ENCODE measurements at places on chromosomes 2 and 18.

DNA sequence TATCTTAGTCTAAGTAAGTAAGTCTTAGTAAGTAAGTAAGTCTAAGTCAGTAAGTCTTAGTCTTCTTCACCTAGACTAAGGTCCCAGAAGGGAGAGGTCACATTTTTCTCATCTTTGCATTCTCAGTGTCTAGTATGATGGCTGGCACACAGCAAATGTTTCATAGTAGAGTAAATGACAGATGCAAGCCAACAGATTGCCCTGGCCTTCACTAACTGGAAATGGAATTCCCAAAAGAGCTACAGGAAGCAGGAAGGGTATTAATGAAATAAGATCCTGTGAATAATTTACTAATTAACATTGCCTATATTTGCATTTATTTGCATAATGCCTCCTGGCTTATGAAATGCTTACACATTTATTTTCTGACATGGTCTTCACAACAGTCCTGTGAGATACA, 221.6 kb downstream of the RAD51AP2 start:
- H3K36me3 ChIP-seq, result no peaks in the 10 kb centered on the region
- no peaks in the 10 kb centered on the region for H3K4me1 ChIP-seq
- no peak overlapping the region for H3K27ac ChIP-seq
- DNase-seq, result no peak

DNA sequence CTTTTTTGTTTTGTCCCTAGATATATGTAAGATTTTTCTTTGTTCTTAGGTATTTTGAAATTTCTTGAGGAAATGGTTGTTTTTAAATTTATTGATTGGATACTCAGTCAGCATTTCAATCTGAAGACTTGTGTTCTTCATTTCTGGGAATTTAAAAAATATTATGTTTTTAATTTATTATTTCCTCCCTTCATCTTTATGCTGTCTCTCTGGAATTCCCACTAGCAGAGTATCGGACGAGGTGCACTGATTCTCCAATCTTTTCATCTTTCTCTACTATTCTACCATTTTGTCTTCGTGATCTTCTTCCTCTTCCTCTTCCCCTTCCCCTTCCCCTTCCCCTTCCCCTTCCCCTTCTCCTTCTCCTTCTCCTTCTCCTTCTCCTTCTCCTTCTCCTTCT, 12.3 kb downstream of the SCTR start:
- H3K4me1 ChIP-seq, result no peaks in the 10 kb centered on the region
- H3K4me3 ChIP-seq, result no peak overlapping the region
- no peak overlapping the region for H3K27ac ChIP-seq
- H3K27me3 ChIP-seq, result no peaks in the 10 kb centered on the region

- H3K4me3 ChIP-seq, result no peak overlapping the region
- H3K27me3 ChIP-seq, result no peaks in the 10 kb centered on the region
- DNase-seq, result no peak
- peaks cover 14% of the 10 kb centered on the region for H3K4me1 ChIP-seq
- no peak overlapping the region for H3K27ac ChIP-seq
Observed at GRCh38 chr2:20227894-20228505, 3.1 kb upstream of the SDC1 start.

- DNase-seq, result no peak
- no peak overlapping the region for H3K4me3 ChIP-seq
- no peak overlapping the region for H3K27ac ChIP-seq
Observed at GRCh38 chr2:236656721-236657120, 87.1 kb downstream of the ACKR3 start.

DNA sequence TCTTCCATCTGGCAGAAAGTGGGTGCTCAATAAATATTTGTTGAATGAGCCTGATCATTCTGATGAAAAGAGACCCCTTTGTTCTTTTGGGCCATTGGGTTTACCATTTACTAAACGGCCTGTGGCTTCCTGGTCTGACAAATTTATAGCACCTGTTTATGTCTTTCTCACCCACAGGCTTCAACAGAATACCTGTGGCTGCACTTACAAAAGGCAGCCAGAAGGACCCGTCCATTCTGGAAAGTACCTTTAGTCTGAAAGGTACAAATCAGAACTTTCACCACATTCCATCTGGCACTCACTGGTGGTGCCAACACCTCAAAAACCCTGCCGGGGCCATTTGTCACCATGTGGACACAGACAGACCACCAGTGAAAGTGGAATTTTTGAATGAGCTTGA, 167.5 kb downstream of the ETAA1 start:
- no peaks in the 10 kb centered on the region for H3K27me3 ChIP-seq
- no peaks in the 10 kb centered on the region for H3K36me3 ChIP-seq
- H3K4me3 ChIP-seq, result no peak overlapping the region
- no peak overlapping the region for H3K27ac ChIP-seq
- H3K4me1 ChIP-seq, result 0 out of 2 replicates have a peak, but pooled peaks cover 3% of the 10 kb centered on the region
- DNase-seq, result no peak

GRCh38 chr2:7089898-7090510, 172.8 kb downstream of the RNF144A start:
- H3K27ac ChIP-seq, result no peak overlapping the region
- no peak overlapping the region for H3K4me3 ChIP-seq
- H3K36me3 ChIP-seq, result no peaks in the 10 kb centered on the region
- no peaks in the 10 kb centered on the region for H3K27me3 ChIP-seq
- DNase-seq, result no peak

DNA sequence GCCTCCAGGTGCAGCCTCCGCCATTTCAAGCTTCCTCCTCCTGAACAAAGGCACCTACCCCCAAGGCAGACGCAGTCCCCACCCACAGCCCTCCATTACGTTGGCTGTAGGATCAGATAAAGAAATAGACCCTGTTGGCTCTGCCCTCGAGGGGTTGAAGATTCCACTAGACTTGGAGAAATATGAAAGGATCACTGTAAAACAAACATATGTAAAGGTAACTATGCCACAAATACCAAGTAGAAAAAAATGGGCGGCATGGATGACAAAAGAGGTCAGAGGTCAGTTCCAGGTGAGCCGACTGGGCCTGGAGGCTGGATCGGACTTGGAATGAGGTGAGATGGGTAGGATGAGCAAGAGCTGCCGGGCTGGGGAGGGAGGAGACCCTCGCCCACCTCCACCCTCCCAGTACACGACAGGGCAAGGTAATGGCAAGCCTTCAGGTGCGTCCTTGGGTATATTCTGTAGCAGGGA, 84.8 kb upstream of the POMC start:
- H3K4me3 ChIP-seq, result peak overlapping the region; percentile 48
- H3K4me1 ChIP-seq, result peaks cover 31% of the 10 kb centered on the region

GRCh38 chr18:8979258-8979988, 123.1 kb upstream of the NDUFV2 start:
- no peaks in the 10 kb centered on the region for H3K36me3 ChIP-seq
- no peak for DNase-seq
- peaks cover 18% of the 10 kb centered on the region for H3K4me1 ChIP-seq
- H3K4me3 ChIP-seq, result no peak overlapping the region
- peak overlapping the region; percentile 34 for H3K27ac ChIP-seq
- H3K27me3 ChIP-seq, result no peaks in the 10 kb centered on the region

- H3K27ac ChIP-seq, result no peak overlapping the region
- H3K36me3 ChIP-seq, result no peaks in the 10 kb centered on the region
- H3K27me3 ChIP-seq, result no peaks in the 10 kb centered on the region
- H3K4me1 ChIP-seq, result 0 out of 2 replicates have a peak, but pooled peaks cover 4% of the 10 kb centered on the region
- no peak overlapping the region for H3K4me3 ChIP-seq
- DNase-seq, result no peak
Observed at GRCh38 chr2:12970861-12971260, 254.1 kb downstream of the TRIB2 start.

- no peaks in the 10 kb centered on the region for H3K4me1 ChIP-seq
- H3K4me3 ChIP-seq, result no peak overlapping the region
- H3K27ac ChIP-seq, result no peak overlapping the region
Observed at GRCh38 chr2:119786295-119786694, 26.6 kb downstream of the PTPN4 start.

GRCh38 chr2:97963079-97963406, 32.7 kb downstream of the TMEM131 start:
- H3K4me1 ChIP-seq, result peaks cover 10% of the 10 kb centered on the region
- H3K27ac ChIP-seq, result no peak overlapping the region
- no peaks in the 10 kb centered on the region for H3K36me3 ChIP-seq
- H3K27me3 ChIP-seq, result no peaks in the 10 kb centered on the region

GRCh38 chr18:58533766-58534165, 95.1 kb downstream of the ALPK2 start:
- no peak for DNase-seq
- H3K27ac ChIP-seq, result no peak overlapping the region
- H3K4me1 ChIP-seq, result peaks cover 24% of the 10 kb centered on the region
- no peaks in the 10 kb centered on the region for H3K27me3 ChIP-seq
- H3K4me3 ChIP-seq, result no peak overlapping the region

GRCh38 chr2:11682590-11682915, 12.6 kb upstream of the NTSR2 start:
- H3K27me3 ChIP-seq, result no peaks in the 10 kb centered on the region
- H3K4me1 ChIP-seq, result no peaks in the 10 kb centered on the region
- no peak for DNase-seq
- H3K36me3 ChIP-seq, result no peaks in the 10 kb centered on the region
- H3K27ac ChIP-seq, result no peak overlapping the region

DNA sequence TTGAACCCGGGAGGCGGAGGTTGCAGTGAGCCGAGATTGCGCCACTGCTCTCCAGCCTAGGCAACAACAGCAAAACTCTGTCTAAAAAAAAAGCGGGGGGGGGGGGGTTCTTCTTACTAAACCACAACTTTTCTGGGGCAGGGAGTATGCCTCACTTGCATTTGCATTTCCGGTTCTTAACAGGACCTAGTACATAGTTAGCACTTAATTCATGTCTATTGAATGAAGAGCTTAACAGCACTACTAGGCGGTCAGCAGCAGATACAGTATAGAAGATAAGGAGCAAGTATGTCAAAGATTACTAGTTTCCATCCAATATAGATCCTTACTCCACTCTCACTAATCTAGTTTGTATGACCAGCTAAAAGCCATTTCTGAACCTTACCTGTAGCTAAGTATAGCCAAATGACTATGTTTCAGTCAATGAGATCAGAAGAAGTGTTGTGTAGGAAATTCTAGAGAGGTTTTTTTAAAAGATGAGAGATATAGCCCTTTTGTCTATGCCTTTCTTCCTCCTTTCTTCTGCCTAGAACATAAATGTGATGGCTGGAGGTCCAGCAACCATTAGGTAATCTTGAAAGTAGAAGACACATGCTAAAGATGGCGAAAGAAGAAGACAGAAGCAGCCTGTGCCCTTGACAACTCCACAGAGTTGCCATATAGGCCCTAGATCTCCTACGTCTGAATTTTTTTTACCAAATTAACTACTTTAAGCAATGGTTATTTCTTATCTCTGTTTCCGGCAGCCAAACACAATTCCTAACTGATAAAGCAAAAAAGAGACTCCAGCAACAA, 11.3 kb downstream of the HYCC2 start:
- no peaks in the 10 kb centered on the region for H3K36me3 ChIP-seq
- no peak for DNase-seq
- H3K27ac ChIP-seq, result no peak overlapping the region
- H3K4me1 ChIP-seq, result peaks cover 30% of the 10 kb centered on the region

- no peak overlapping the region for H3K4me3 ChIP-seq
- H3K27ac ChIP-seq, result no peak overlapping the region
- no peak for DNase-seq
- no peaks in the 10 kb centered on the region for H3K36me3 ChIP-seq
- no peaks in the 10 kb centered on the region for H3K4me1 ChIP-seq
Observed at GRCh38 chr2:175445281-175445680, 263.8 kb upstream of the ATP5MC3 start.

DNA sequence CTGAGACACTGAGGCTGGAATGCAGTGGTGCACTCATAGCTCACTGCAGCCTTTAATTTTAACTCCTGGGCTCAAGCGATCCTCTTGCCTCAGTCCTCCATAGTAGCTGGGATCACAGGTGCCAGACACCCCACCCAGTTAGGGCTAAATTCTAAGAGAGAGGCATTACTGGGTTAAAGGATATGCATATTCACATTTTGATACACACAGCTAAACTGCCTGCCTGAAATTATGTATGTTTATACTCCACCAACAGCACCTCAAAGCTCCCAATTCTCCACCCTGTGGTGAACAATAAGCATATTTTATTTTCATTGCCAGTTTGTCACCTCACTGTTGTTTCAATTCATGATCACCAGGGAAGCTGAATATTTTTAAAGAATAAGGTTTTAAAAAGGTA, 18.7 kb upstream of the MCM6 start:
- H3K27ac ChIP-seq, result no peak overlapping the region
- no peaks in the 10 kb centered on the region for H3K4me1 ChIP-seq
- no peak overlapping the region for H3K4me3 ChIP-seq

All from Caco-2 (cell line).